ENCODE measurements at places on chromosomes 6 and 20.

DNA sequence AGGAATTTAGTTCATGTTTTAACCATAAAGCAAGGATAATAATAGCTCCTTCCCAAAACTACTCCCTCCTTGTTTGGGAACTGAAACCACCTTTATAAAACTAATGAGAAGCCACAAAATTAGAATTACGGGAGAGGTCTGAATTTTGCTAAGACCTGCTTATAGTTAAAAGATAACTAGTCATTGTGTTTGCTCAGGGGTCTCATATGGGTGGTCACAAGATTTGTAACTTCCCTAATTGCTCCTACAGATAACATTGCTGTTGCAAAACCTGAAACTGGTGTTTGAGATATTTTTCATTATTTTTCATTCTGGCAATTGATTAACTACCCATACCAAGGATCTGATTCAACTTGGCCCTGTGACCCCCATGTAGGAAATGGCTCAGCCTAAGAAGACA lies 154.5 kb upstream of the PLCB4 start:
- DNase-seq, result no peak

DNA sequence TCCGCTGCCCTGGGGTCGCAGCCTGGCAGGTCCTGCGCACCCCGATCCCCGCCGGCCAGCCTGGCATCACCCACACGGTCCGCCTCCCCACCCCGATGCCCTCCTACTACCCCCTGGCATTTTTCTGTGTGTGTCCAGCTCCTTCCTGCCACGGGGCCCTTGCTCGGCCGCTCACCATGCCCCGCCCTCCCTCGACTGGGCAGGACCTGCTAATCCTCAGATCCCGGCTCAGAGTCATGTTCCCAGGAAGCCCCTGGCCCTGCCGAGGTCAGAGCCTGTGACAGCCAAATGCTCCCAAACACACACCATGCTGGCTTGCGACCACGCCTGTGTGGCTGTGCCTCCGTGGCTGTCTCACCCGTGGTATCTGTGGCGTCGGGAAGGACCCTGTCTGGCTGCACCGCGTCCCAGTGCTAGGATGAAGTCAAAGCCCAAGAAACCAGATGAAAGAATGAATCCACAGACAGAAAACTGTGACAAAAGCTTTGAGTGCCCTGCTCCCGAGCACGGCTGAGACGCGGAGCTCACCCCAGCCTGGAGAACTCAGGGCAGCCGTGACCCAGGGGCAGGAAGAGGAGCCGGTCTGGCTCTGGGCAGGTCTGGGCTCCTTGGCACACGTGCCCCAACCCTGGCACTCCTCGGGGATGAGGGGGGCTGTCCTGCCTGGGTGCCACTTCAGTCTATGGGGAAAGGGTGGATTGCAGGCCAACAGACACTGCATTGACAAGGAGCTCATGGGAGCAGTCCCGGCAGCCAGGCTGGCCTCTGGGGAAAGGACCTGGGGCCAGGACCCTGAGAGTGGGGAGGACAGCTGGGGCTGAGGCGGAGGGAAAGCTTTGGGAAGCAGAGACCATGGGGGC lies 20.8 kb upstream of the SLCO4A1 start:
- no peak for DNase-seq

DNA sequence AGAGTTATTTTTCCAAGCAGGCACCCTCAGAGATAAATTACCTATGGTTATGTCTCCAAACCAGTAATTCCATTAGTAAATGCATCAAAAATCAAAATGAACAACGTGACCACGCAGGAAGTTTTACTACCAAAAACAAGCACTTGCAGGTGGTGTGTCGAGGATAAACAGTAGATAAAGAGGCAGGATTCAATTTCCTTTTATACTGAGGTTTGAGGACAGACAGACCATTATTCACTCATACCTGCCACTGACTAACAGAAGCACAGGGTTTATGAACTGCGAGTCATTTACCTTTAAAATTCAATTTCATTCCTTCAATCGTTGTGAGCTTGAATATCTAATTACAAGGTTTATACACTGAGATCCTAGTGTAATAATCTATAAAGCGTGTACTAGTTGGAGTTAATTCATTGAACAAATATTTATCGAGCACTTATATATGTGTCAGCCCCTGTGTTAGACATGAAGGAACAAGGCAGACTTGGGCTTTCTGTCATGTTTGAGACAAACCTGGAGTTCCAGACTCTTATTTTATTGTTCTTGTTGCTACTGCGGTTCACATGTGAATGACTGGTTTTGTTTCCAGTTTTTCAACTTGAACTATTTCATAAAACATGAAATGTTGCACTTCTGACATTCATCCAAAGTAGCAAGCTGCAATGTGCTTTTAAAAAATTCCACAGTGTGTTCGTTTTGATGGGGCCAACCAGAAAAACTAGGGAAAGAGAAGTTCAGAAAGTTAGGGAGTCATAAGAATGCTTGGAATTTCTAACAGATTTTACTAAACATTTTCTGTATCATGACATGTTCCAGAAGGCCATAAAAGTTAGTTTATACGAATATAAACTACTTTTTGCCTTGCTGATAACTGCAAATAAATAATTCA lies 205.6 kb downstream of the UST start:
- no peak for DNase-seq

DNA sequence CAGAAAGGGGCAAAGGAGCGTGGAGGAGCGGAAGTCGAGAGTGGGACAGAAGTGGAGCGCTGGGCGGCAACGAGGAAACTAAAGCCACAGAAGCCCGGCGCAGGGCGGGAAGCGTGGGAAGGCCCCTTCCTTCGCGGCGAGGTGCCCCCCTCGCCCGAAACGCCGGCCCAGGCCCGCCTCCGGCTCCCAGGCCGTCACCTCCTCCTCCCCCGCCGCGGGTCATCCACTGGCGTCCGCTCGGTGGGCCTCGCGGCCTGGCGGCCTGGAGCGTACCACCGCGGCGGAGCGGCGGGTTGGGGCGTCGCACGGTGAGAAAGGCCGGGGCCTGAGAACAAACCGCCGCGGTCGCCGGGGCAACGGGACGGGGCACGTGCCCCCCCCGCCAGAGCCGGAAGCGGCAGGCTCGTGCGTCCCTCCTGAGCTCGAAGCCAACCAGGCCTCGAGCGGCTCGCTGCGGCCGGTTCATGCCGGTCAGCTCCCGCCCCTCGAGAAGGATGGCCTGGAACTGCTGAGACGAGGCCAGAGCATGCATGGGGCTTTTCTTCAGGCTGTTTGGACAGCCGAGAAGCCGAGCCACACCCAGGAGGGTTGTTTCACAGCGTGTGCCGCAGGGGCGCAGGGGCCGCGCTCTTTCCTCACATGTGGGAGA lies at the start of gene TCP11:
TSS of gene TCP11 (minus strand) at position 333 of the 649 bp plus-strand sequence. CDS start 469 bp downstream, outside the sequence.
- no peak for DNase-seq

DNA sequence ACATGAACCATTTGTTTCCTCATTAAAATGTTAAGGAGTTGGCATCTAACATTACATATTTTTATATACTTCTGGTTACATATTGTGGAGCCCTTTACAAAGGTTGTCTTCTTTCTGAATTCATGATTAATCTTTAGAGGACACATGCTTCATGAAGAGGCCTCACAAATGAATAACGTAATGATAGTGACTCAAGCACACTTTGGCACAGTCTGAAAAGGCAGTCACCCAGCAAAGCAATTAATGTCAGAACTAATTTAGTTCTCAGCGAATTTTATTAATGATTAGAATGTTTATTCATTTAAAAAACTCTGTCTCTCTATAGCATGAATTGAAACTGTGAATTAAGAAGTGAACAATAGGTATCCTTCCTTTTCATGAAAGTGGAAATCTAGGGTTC lies 854.2 kb downstream of the PHF3 start:
- no peak for DNase-seq

DNA sequence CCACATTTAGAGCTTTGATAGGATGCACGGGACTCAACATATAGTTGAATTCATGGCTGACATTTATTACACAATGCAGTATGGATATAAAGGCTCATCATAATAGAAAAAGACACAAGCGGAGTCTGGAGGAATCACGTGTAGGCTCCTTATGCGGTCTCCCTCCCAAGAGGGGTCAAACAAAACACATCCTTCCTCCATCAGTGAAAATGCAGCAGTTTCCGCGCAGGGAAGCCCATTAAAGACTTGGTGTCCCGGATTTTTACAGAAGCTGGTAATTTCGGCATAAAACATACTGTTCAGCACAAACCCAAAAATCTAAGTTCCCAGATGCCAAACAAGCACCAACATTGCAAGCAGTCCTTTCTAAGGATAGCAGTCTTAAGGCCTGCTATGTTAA lies 1.1 kb downstream of the USP45 start:
- DNase-seq, result no peak

DNA sequence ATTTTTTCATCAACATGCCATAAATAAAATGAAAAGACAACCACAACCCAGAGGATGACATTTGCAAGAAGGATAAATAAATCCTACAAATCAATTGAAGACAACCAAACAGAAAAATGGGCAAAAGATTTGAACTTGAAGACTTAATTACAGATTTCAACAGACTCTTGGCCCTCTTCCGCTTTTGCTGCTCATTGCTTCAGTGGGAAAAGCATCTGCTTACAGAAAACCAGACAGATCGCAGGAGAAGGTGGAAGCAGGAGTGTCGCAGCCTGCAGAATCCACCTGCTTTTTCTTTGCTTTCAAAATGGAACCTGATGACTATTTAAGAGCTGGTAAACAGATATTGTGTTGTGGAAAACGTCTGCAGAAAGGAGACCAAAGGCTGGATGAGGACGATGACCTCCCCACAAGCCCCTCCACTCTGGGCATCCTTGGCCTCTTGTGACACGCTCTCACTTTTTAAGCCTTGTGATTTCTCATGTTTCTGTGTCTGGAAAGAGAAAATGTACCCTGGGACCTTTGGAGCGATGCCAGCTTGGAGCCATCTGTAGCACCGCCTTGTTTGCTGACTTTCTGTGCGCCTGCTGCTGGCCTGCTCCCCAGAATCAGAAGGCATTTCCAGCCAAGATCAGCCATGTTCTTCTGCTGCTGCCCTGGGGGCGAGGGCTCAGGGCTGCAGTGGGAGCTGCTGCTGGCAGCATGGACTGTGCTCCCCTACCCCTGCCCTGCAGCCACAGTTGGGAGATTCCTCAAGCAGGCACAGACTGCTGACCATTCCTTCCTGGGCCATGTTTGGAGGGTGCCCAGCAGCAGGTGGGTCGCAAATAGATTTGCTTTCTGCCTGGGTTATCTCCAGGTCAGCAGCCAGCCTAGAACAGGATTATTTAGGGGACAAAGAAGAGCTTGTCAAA lies 3.6 kb upstream of the CSTL1 start:
- DNase-seq, result peak; percentile 33

GRCh38 chr6:38391206-38391605 lies 248.5 kb downstream of the BTBD9 start:
- DNase-seq, result no peak

DNA sequence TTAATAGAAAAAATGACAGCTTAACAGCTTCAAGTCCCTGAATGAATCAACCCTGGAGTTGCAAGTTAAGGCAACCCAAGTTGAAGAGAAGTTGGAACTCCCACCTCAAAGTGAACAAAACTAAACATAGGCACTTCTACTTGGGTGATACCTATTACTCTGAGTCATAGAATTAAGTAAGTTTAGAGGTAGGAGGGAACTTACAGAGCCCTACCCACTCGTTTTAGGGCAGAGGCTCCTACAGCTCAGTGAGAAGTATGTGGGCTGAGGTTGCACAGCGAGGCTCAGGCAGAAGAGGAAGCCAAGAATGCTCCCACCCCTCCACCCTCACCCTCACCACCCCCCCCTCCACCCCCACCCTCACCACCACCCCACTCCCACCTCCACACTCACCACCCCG lies 42.2 kb downstream of the NFATC2 start:
- no peak for DNase-seq

DNA sequence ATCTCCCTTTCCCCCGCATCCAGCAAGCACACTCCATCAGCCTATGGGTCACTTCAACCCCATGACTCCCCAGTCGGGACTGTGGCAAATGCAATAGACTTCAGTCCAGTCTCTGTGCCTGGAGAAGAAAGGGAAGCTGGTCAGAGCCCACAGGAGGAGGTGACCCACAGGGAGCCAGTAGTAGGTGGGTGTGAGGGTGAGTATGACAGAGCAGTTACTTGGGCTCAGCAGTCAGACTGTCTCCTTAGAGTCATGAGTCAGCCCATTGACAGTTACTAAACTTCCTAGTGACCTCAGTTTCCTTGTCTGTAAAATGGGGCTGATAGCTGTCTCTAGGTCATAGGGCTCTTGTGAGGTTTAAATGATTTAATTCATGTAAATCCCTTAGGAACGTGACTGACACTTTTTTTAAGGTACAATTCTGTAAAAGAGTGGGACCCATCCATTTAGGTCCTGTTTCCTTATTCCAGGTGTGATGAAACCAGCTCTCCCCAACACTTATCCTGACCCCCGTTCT lies 33.9 kb upstream of the HLA-C start:
- DNase-seq, result no peak

DNA sequence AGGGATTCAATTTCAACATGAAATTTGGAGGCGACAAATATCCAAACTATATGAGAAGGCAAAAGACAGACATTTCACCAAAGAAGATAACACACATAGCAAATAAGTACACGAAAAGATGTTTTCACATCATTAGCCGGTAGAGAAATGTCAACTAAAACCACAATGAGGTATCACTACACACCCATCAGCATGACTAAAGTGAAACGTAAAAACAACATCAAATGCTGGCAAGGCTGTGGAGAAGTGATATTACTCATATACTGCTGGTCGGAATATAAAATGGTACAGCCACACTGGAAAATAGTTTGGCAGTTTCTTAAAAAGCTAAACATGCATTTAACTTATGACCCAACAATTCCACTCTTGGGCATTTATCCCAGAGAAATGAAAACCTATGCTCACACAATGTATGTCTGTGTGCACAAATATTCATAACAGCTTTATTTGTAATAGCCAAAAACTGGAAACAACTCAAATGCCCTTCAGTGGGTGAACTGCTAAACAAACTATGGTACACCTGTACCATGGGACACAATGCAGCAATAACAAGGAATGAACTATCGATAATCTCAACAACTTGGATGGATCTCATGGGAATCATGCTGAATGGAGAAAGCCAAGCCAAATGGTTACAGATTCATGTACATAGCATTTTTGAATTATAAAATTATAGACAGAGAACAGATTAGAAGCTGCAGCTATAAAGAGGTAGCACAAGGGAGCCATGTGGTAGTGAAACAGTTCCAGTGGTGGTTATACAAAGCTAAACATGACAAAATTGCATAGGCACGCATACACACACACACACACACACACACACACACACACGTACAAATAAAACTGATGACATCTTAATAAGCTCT lies 8.6 kb downstream of the ADAT2 start:
- DNase-seq, result no peak

DNA sequence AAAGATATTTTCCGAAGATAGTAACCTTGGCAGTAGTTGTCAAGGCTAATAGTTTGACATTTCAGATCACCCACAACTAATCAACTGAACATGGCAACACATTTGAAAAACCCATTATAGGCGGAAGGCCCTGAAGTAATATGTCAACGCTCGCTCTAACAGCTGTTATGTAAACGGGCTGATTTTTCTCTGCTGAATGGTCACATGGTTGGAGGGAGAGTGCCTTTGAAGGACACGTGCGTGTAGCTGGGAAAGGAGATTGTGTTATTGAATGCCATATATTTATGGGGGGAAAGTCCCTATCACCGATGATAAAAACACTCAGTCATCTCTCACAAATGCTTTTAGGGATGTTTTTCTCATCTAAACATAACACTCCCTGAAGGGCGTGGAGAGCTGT lies 160.0 kb upstream of the RALGAPA2 start:
- DNase-seq, result no peak

- DNase-seq, result no peak
Measured at GRCh38 chr6:46040288-46040687, 24.6 kb upstream of the CLIC5 start.

Data from anterior cingulate cortex (tissue), 58 donors.